NCI-H2107 (cell line): ENCODE measurements at places on chromosomes 13 and 19.

DNA sequence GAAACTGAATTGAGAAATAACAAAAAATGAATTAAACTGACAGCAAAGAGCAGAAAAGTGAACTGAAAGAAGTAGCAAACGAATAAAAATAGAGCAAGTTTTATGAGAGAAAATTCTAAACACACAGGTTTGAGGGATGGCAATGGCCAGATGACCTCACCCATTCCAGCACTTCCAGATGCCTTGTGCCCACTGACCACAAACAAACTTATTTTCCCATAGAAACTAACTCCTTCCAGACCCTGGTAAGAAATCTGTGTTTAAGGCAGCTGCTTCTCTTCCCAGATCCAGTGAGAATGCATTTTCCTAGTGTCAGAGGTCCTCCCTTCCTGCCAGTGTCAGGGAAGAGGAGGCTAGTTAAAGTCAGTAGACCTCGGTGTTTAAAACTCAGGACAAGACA, 51.7 kb downstream of the RXFP2 start:
- no peak for DNase-seq

- DNase-seq: no peak
Observed at GRCh38 chr13:71589032-71589431, 278.0 kb downstream of the DACH1 start.

GRCh38 chr19:13827656-13828055, 32.4 kb downstream of the ZSWIM4 start:
- no peak for DNase-seq

GRCh38 chr13:50612717-50613116, 230.8 kb downstream of the DLEU7 start:
- DNase-seq: no peak

DNA sequence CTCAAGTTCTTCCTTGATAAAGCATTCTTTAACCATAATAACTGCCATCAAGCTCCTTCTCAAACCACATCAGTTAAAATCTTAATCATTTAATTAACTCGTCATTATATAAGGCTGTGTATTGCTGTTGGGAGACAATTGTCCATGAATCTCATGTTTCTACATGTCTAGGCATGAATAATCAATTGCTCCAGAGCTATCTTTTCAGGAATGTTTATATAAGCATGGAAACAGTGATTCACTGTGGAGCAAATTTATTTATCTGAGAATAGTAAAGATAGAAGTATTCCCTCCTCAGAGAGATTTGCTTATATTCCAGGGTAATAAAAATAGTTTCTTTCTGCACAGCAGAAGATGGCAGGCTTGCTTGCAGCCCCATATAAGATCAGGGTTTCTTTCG, 71.1 kb downstream of the CBY2 start:
- DNase-seq: no peak

GRCh38 chr13:96984051-96984508, 10.2 kb downstream of the OXGR1 start:
- DNase-seq: no peak

- no peak for DNase-seq
Observed at GRCh38 chr19:57818378-57818777, 3.7 kb upstream of the ZNF552 start.

- DNase-seq: peak; percentile 18
Observed at GRCh38 chr19:3544742-3545668, 6.0 kb downstream of the TEKTIP1 start.

DNA sequence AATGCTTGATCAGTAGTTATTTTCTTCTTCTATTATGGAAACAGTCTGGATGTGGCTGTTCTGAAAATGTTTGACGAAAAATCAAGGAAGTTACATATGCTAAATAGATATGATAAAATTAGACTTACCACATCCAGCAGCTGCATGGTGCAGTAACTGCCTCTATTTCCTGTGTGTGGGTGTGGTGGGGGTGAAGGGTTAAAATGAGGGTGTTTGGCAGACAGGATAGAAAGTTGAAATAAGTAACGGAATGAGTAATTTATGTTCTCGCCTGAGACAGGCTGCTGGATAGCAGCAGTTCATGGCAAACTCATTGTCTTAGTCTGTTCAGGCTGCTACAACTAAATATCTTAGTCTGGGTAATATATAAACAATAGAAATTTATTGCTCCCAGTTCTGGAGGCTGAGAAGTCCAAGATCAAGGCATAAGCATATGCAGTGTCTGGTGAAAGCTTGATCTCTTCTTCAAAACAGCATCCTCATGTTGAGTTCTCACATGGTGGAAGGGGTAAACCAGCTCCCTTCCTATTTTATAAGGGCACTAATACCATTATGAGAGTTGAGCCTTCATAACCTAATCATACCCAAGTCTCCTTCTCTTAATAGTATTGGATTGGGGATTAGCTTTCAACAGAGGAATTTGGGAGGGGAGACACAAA, 1248.9 kb downstream of the SLITRK5 start:
- no peak for DNase-seq

DNA sequence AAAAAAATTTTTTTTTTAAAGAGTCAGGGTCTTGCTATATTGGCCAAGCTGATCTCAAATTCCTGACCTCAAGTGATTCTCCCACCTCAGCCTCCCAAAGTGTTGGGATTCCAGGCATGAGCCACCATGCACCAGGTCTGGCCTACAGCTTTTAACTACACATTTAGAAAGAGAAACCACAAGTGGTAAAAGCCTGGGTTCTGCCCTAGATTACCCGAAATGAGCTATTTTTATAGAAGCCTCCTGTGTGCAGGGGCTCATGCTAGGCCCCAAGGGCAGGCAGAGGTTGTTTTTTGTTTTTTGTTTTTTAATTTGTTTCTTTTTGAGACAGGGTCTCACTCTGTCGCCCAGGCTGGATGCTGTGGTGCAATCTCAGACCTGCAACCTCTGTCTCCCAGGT, 14.0 kb upstream of the MYADM start:
- DNase-seq: no peak

- DNase-seq: no peak
Observed at GRCh38 chr13:91313581-91313980, 33.9 kb upstream of the MIR17HG start.
